ENCODE measurements at places on chromosomes 7 and 10.

DNA sequence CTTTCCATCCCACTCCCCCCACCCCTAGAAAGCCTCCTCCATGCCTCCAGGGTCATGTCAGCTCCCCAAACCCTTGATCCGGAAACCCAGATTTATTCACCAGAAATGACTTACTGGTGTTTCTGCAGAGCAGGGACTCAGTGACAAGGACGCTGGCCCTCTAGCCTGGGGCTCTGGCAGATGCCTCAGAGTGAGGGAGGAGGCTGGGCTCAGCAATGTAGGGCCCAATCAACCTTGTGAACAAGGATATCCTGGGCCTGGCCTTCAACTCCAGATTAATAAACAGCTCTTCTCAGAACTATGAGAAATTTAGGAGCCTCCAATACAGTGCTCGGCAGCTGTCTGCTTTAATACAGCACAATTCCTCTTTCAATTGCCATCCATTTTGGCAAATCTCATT, at the start of gene MBL2:
MBL2 (minus strand) TSS at position 162 of the 400 bp plus-strand sequence. CDS start 1,149 bp downstream, outside the sequence.
- DNase-seq: no peak

GRCh38 chr10:132329565-132330485, 2.2 kb upstream of the LRRC27 start:
- DNase-seq: no peak

GRCh38 chr7:106344211-106344610, 59.4 kb upstream of the NAMPT start:
- no peak for DNase-seq

DNA sequence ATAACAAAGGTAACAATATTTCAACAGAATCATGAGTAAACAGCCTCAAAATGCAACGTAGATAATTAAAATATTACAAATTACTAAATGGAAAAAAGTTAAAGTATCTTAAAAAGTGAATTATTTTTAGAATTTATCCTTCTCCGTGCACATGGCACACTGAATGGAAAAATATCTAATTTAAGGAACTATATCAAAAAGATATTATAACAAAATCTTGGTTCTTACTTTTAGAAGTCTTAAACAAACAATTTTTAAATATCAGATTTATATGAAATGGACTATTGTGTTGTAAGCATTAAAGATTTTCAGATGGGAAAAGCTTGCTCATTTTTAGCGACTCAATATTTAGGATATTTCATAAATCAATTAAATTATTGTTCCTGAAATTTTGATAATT, 72.0 kb downstream of the AGMO start:
- no peak for DNase-seq

DNA sequence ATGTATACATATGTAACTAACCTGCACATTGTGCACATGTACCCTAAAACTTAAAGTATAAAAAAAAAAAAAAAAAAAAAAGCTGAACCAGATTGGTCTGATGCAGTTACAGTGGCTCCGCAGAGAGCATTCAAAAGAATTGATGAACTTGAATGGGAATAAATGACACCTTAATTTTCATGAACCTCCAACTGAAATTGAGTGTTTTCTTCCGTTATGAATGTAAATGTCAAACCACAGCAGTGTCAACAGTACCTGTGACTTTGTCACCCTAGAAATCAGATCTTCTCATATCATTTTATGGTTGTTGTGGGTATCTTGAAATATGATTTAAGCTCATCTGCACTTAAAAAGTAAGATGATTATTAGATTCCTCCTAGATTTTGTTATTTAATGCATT, 32.7 kb upstream of the SRGN start:
- DNase-seq: no peak

- no peak for DNase-seq
Measured at GRCh38 chr10:60340973-60341372, 48.7 kb downstream of the ANK3 start.

DNA sequence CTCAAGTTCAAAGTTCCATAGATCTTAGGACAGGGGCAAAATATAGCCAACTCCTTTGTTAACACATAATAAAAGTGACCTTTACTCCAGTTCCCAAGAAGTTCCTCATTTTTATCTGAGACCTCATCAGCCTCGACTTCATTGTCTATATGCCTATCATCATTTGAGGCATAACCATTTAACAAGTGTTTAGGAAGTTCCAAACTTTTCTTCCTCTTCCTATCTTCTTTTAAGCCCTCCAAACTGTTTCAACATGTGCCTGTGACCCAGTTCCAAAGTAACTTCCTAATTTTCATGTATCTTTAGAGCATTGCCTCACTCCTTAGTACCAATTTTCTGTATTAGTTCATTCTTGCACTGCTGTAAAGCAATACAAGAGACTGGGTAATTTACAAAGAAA, 569.1 kb downstream of the ANKRD7 start:
- no peak for DNase-seq

- no peak for DNase-seq
Measured at GRCh38 chr10:91756286-91756685, 41.9 kb upstream of the TNKS2 start.
